ENCODE measurements at places on chromosomes 7 and 10.
A peak's percentile ranks its signal among the peaks of the same experiment; 100 is the strongest.

GRCh38 chr10:71433768-71434744 is 37.3 kb downstream of the CDH23 start:
- no peak for DNase-seq

DNA sequence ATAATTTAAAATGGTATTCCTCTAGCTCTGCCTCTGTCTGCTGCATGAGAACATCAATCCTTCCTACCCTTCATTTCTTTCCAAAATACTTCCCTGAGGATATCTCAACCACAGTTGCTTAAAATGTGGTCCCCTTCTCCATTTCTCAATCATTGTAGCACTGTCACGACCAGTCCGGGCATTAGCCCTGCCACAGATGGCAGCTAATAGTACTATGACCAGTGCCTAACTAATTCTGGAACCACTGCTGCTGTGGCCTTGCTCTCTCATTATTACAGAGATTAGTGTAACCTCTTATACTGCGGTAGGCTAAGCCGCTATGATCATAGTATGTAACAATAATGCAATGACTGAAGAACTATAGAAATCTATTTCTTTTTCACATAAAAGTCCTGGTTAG is 66.0 kb downstream of the REEP3 start:
- no peak for DNase-seq

DNA sequence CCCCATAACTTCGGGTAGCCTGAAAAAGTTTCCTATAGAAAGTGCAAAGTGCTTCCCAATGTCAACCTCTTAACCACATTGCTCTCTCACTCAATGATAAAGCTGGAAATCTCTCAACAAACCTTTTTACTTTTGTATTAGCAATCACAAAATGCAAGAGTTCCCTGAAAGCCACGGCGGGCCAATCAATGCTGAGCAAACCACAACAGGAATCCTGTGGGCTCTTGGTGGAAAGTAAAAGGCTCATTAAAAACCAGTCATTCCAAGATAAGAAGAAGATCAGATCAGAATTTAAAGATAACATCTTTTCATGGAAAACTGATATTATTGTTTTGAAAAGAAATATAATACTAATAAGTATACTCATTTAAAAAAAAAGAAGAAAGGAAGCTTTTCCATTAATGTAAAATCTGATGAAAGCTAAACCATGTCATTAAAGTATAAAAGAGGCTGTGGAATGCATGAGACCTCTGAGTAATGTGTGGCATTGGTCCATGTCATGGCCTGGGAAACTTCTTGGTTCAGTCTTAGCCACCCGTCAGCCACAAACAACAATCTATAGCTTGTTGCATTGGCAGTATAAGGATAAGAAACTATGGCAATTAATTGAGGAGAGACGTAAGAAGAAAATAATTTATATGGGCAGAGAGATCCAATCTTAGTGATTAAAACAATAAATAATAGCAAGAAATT is 1066.1 kb upstream of the SORCS1 start:
- DNase-seq = no peak

- peak; percentile 81 for DNase-seq
Measured at GRCh38 chr10:63129888-63130287, 3.2 kb upstream of the NRBF2 start.

DNA sequence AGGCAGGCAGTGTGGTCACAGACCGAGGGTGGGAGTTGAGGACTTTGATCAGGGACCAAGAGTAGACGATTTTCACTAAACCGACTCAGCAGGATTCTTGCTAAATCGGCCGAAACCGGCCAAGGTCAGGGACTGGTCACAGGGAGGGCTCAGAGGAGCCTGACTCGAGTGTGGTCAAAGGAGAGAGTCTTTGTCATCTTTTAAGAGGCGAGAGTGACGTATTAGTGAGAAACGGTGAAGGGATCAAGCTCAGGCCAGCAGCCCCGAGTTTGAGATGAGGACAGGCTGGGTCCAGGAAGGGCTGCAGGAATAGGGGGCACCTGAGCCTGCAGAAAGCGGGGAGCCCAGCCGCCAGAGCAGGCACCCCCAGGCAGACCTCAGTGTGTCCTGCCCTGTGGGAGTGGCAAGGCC is 41.6 kb upstream of the FAM20C start:
- no peak for DNase-seq

DNA sequence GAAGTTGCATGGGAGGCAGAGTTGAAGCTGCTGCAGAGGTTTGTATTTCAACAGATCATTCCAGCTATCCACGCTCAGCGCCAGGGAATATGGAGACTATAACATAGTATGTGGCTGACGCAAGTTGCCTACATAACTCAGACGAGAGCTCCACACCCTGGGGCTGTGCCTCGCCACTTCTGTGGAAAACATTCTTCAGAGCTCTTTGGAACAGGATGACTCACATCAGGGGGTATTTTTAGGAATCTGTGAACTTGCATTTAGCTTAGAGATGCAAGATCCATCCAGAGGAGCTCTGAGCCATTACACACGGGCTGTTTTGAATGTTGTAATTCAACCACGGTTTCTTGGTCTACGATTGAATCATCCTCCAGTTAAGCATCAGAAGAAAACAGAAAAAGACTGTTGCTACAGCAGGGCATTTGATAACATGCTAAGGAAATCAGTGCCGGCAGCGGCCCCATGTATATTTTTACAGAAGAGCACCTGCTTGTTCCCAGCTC is 481.5 kb upstream of the AKR1E2 start:
- DNase-seq = peak; percentile 46

Data from GM23338 (cell line).